Chondrocyte (in vitro differentiated cells): ENCODE measurements at places on chromosomes 7 and 10. TPM values are rescaled to one million over a fixed set of nuclear protein-coding genes. Genes with fewer than 3 reads are reported as not detected.

Gene CD36
- 0.39 to 0.95 TPM (median 0.72 TPM) in 3 replicates for total RNA-seq

Gene PDE6C
- not detected in 3 replicates for total RNA-seq

Gene CUZD1
- total RNA-seq, result not detected in 3 replicates

Gene ANKRD2
- total RNA-seq, result 0.46 to 0.60 TPM (median 0.54 TPM) in 3 replicates

Gene KCNMA1
- 76.1 to 87.6 TPM (median 86.7 TPM) in 3 replicates for total RNA-seq

Gene EPHA1
- total RNA-seq, result not detected in 3 replicates

Gene EEPD1
- total RNA-seq, result 3.0 to 5.8 TPM (median 4.8 TPM) in 3 replicates

Gene KLF14
- total RNA-seq, result 0.10 TPM in 1 of 3 replicates, not detected in the others

Gene MRLN
- not detected in 3 replicates for total RNA-seq

Gene KCNIP2
- 1.8 to 3.1 TPM (median 1.9 TPM) in 3 replicates for total RNA-seq

Gene IFIT3
- total RNA-seq, result 6.0 to 7.4 TPM (median 6.9 TPM) in 3 replicates

Gene SFRP5
- 0.31 to 0.80 TPM (median 0.35 TPM) in 3 replicates for total RNA-seq

DNA sequence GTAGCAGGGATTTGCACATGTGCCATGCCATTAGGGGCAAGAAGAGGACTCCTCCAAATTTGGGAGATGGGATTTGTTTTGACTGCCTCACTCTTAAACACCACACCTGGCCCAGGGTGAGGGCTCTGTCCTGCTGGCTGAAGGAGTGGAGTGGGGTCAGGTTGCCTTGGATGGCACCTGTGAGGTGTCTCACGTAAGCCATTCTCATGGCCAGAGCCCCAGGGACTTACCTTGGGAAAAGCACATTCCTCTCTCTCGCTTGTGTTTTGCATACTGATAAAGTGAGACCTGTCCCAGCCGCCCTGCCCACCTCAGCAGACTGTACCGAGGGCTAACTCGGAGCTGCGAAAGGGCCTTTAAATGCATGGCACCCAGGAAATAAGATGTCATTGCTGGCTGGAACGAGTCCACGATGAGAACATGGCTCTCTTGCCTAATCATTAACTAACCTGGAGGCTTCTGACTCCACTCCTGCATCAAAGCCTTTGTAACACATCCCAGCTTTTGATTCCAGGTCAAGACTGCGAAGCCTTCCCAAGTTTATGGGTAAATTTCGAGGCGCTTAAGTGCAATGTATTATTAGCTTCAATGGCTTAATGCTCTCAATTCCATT lies 184.0 kb upstream of the RNF32 start:
- DNase-seq, result no peak

DNA sequence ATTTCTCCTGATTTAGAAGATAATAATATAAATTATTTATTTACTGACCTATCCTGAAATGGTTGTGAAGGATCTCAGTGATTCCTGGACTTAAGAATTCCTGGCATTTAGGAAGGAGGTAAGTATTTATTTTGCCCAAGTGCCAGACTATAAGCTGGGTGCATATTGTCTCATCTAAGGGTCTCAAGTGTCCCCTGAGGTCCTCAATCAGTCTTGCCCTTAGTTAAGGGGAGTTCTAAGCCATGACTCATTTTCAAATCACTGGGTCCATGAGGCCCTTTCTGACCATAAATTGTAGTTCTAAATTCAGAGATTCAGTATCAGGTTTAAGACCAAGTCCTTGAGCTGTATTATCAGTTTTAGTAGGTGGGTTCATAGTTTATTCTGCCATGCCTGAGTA lies 251.6 kb upstream of the MEOX2 start:
- DNase-seq, result no peak

DNA sequence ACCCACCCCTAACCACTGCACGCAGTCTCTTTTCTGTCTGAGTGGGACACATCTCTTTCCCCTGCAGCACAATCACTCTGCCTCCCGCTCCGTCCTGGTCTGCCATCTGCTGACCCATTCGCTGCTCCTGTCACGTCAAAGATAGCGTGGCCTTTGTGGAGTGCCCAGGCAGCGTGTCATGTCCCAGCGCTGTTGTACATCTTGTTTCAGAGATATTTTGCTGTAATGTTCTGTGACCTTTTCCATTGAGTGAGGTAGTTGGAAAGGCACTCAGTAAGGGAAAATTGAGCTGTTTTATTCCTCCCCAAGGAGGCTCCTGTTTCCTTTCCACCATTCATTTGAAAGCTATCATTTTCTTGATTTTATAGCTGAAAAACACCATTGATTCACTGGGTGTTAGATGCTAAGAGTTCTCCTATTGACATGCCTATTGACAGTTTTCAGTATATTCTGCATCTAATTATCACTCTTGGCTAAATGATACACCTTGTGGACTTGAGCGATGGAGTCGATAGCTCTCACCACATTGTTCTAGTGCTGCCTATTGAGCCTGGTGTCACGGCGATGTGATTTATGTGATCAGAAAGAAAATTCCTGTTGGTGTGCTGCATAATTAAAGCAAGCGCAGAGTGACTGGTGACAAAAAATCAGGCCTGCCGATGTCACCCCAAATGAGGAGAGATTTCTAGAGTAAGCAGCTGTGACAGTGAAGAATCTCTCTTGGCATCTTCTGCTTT lies 372.6 kb downstream of the LRMDA start:
- no peak for DNase-seq

- DNase-seq, result no peak
Measured at GRCh38 chr7:70785427-70785826, 346.5 kb upstream of the GALNT17 start.

DNA sequence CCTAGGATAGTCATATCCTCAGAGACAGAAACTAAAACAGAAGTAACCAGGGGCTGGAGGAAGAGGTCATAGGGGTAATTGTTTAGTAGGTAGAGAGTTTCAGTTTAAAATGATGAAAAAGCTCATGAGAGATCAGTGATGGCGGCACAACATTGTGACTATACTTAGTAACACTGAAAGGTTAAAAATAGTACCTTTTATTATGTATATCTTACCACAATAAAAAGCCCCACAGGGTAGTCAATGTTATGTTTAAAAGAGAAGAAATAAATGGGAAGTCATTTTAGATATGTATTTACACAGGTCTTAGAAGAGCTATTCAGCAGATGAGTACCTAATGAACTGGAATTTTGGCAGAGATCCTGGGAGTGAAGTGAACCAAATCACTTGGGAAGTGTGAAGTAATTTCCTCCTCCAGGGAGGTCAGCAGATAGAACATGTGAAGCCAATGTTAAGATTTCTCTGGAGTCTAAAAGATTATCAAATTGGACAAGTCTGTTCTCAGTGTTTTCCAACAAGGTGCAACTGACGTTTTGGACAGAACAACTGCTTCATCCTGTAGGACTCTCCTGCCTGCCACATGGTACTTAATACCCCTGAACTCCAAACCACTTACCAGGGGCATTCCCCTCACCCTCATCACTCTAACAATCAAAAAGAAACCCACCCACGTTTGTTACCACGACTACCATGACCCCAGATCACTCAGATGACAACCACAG lies 6.4 kb downstream of the CDCA7L start:
- no peak for DNase-seq

DNA sequence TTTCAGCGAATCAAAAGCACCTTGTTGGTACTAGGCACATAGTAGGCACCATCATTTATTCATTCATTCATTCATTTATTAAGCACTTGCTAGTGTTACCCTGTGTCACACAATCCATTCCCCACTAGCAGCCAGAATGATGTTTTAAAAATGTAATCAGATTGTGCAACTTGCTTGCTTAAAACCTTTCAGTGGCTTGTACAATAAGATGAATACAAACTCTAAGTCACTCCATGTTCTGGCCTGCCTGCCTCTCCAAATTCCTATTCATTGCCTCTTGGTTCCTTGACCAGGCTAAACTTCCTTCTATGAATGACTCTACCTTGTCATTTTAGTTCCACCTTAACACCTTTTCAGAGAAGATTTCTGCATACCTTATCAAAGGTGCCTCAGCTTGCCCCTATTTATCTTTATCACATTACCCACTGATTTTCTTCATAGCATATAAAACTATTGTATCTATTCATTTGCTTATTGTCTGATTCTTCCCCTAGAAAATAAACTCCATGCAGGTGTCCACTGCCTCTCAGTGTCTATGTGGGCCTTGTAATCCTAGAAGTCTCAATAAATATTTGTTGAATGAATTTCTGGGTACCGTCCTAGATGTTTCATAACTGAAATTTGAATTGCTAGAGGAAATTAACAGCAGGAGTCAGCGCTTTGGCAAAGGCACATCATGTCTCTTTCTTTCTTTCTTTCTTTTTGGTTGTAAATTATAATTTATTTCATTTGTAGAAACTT lies 169.5 kb downstream of the TMEM26 start:
- no peak for DNase-seq

DNA sequence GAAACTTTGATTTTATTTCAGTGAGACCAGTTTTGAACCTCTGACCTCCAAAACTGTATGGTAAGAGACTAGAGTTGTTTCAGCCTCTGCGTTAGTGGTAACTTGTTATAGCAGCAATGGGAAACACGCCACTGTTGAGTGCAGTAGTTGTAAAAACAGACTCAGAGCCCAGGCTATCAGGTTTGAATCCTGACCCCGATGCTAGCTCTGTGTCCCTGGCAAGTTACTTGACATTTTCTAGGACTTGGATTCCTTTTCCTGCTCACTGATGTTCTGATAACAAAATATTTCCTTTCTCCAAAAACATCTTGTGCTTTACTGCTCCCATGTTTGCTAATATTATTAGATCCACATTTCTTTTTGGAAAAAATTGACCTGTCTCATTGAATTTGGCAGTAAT lies 131.0 kb downstream of the PLXDC2 start:
- no peak for DNase-seq

GRCh38 chr10:112695539-112695938 lies 248.5 kb downstream of the VTI1A start:
- no peak for DNase-seq

DNA sequence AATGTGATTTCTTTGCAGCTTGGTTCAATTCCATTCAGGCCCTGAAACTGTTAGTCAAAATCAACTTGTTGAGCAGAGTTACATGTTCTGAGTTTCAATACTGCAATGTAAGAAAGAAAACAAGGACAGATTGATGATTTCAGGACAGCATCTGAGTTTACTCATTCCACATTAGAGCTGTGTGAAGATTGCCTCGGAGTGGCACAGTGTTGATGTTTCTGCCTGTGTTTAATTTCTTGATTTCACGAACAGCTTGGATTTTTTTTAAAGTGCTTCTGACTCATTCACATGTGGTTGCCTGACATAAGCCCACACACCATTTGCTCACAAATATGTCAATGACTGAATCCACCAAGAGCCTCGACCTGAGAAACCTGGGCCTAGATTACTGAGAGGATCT lies 101.2 kb upstream of the PARD3 start:
- DNase-seq, result no peak

- DNase-seq, result no peak
Measured at GRCh38 chr7:144386741-144387140, 16.8 kb downstream of the NOBOX start.

DNA sequence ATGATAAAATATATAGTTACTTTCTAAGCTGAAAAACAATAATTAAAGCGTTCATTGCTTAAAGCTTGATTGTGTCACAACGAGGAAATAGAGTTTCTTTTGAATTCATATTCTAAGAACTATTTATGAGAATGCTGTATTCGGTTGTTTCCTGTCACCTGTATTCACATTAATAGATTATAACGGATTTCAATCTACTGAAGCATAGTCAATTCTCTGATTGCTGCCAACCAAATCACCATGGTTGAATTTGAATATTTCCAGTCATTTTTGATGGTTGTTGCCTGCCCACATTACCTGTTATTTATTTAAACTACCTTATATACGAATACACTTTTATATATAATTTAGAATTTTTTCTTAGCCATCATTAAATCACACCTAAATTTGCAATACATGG lies 22.0 kb downstream of the IL2RA start:
- no peak for DNase-seq

DNA sequence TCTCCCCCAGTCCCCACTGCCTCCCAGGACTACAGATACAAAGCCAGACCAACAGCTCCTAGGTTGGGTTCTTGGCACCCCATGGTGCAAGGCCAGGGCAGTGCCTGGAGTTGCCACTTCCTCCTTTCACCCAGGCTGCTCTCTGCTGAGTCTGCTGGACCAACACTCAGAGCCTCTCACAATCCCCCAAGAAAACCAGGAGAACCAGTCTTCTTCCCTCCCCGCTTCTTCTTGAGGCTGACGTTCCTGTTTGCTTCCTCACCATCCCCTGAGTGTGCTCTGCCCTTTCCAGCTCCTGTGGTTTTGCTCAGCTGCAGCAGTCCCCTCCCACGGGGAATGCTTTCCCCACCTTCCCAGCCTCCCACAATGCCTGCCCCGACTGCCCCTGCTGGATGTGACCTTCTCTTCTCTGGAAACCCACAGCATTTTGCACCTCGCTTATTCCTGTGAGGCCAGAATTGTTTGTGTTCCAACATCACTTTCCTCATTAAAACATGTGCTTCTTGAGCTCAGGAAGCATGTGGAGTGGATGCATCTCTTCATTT lies 89.9 kb downstream of the GOLGA7B start:
- DNase-seq, result no peak

DNA sequence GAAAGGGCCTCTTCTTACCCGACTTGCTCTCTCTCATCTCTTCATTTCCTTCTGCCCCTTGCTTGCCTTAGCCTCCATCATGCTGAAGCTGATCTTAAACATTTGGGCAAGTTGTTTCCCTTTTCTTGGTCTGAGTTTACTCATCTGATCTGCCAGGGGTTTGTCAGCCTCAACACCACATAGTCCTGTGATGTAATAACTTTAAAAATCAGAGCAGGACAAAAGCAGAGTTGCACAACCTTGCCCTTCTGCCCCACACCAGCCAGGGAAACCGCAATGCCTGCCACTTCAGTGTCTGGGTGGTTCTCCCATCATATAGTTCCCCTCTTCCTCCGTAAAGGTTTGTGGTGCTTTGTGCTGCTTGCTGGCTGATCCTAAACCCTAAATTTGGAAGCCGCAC lies 9.9 kb upstream of the LIPM start:
- no peak for DNase-seq

- no peak for DNase-seq
Measured at GRCh38 chr7:31061185-31061584, 9.1 kb downstream of the ADCYAP1R1 start.

DNA sequence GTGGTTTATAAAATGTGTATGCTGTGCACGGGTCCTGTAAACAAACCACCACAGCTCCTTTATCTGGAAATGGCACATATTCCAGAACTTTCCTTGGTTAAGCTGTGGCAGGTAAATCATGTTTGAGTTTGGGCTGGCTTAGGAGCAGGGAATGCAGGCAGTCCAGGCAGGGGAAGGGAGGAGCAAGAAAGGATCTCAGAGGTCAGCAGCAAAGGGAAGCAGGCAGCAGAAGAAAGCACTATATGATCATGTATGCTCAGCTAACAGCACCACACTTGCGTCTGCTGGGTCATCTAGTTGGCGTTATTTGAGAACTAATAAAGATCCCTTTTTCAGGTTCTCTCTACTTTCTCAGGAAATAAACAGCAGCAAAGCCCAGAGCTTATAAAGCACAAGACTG lies 7.8 kb downstream of the ICA1 start:
- DNase-seq, result no peak

- DNase-seq, result peak; percentile 92
Measured at GRCh38 chr10:103493916-103494877, 692 bp downstream of the NEURL1 start.

DNA sequence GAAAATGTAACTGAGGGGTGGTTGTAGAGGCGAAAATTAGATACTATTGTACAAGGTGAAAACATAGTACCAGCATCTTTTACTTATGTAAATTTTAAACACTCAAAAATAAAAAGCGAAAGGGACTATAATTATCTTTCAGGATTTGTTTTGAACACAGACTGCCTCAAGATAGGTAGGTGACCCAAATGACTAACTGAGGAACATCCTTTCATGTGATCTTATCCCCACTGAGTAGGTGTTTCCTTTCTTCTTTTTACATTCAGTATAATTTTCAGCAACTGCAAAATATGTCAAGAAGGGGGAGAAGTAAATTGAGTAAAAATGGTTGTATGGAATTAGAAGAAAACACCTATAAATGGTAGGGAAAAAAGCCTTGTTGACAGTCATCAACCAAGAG lies 236.7 kb downstream of the PHF14 start:
- no peak for DNase-seq

GRCh38 chr10:124002391-124003069 lies 90.9 kb downstream of the CHST15 start:
- DNase-seq, result peak; percentile 20
